IMR-90 (cell line): ENCODE measurements at places on chromosomes 16 and 17. TPM values are rescaled to one million over a fixed set of nuclear protein-coding genes. Genes with fewer than 3 reads are reported as not detected.

DNA sequence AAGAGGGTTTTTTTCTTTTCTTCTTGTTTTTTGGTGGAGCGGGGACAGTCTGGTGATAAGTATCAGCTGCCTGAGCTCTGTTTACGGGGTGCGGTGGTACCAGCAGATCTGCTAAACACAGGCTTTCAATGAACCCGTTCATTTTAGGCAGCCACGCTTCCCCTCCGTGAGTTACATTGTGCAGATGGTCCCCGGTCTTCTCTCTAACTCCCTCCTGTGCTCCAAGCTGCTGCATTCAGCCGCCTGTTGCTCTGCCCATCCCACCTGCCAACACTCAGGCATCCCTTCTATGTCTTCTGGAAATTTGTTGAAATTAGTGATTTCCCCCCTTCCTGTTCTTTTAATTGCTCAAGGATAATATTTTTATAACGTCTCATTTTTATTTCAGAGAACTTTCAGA lies 82.1 kb upstream of the ELAC2 start:
- DNase-seq, result no peak

C16orf46 gene
- total RNA-seq, result under 0.01 and 0.72 TPM in 2 replicates

- DNase-seq, result peak; percentile 68
Observed at GRCh38 chr17:19727501-19728078, 11.2 kb upstream of the SLC47A2 start.

GRCh38 chr16:86258713-86259112 lies 251.6 kb upstream of the FOXF1 start:
- DNase-seq, result peak; percentile 89

DNA sequence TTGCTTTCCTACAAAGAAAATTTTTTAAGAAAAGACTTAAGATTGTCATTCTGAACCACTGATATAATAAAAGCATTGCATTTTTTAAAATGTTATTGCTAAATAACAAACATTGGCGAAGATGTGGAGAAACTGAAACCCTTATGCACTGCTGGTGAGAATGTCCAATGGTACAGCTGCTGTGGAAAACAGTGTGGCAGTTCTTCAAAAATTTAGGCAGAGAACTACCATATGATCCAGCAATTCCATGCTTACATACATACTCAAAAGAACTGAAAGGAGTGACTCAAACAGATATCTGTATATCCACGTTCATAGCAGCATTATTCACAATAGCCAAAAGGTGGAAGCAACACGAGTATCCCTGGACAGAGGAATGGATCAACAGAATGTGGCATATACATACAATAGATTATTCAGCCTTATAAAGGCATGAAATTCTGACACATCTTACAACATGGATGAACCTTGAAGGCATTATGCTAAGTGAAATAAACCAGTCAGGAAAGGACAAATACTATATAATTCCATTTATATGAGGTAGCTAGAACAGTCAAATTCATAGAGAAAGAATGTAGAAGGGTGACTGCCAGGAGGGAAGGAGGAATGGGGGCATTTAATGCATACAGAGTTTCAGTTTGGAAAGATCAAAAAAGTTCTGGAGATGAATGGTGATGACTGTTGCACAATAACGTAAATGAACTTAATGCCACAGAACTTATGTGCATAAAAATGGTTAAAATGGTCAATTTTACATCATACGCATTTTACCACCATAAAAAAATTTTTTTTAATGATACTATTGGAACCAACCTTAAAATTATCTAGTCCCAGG lies 92.1 kb downstream of the CACNG1 start:
- peak; percentile 72 for DNase-seq

GRCh38 chr17:13420878-13421277 lies 180.9 kb downstream of the HS3ST3A1 start:
- DNase-seq, result peak; percentile 92

DNA sequence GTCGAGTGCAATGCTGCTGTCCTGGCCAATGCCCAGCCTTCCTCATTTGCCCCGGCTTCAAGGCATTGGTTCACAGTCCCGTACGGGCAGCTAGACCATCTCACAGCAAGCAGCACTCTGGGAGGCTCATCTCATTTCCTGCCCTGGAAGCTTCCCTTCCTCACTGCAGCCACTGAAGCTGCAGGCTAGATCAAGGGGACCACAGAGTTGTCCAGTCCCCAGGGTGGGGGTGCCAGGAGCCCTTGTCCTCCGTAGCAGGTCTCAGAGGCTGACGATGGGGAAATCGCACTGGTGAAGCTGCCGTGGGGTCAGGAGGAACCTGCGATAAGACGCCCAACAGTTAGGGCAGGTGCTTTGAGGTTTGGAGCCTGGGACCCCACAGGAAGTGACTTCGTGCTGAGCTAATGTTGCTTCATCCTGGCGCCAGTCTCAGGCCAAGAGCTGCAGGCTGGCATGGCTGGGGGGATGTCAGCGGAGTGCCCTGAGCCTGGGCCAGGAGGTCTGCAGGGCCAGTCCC lies at the start of gene SPNS3:
SPNS3 (plus strand) TSS at position 426 of the 517 bp plus-strand sequence; CDS start at position 454, 28 bp downstream.
- DNase-seq, result no peak

PFN1 gene
- 348 and 432 TPM in 2 replicates for total RNA-seq

ACSF2 gene
- total RNA-seq, result 15.0 and 18.5 TPM in 2 replicates

OSGIN1 gene
- 0.83 and 0.90 TPM in 2 replicates for total RNA-seq

GRCh38 chr16:67039260-67040020 lies 10.5 kb downstream of the CBFB start:
- peak; percentile 72 for DNase-seq

- DNase-seq, result no peak
Observed at GRCh38 chr17:47738178-47738577, 5.1 kb downstream of the TBX21 start.

GRCh38 chr16:84423416-84423837 lies 55.1 kb downstream of the ATP2C2 start:
- peak; percentile 52 for DNase-seq

- no peak for DNase-seq
Observed at GRCh38 chr16:18933501-18933900, 7.3 kb upstream of the SMG1 start.

DNA sequence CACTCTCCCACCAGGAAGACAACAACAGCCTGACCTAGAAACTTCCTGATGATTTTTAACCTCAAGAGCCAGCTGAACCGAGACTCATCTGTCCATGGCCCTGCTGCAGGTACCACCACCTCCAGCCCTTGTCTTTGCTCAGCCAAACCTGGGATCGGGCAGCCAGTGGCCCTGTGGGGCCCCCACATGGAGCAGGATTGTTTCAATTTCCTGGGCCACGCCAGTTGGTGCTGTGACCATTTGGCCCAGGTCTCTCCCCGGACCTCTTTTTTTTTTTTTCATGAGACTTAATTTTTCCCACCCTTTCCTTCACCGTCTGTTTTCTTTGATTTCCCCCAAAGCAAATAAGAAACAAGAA lies 8.3 kb upstream of the HOXB2 start:
- DNase-seq, result no peak

DNA sequence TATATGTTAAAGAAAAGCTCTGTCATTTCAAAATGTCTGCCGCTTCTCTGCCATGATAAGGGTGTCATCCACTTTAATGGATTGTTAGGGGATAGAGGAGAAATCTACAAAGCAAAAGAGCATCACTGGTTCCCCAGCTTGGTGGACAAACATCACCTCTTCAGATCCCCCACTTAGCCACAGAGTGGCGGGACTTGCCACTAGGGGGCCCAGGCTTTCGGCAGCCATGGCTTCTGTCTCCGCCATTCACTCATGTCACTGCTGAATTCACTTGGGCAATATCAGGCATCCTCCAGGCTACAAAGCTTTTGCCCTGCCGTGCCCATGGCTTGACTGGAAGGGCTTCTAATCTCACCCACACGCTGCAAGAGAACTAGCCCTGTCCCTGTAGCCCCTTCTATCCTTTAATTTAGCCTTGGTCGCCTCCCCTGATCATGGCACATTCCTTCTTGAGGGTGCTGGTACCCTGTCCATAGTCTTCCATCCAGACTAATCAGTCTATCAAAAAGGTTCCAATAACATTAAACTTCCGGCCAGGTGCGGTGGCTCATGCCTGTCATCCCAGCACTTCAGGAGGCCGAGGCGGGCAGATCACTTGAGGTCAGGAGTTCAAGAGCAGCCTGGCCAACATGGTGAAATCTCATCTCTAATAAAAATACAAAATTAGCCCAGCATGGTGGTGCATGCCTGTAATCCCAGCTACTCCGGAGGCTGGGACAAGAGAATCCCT lies 34.7 kb downstream of the SBK1 start:
- DNase-seq, result peak; percentile 34

DNA sequence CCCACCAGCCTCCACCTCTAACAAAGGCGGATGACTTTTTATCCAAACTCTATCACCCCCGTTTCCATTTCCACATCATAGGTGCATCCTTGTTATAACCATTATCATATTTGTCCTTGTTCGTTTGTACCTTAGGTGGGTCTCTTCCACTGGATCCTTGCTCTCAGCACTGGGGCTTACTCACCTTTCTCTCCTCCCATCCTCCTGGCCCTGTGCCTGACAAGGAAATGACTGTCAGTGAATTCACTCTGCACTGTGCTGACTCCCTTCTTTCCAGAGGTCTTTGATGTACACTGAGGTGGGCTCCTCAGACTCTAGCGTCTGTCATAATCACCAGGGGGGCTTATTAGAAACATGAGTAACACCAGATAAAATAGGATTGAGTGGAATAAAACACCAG lies 3.1 kb downstream of the GSG1L2 start:
- DNase-seq, result no peak

DNA sequence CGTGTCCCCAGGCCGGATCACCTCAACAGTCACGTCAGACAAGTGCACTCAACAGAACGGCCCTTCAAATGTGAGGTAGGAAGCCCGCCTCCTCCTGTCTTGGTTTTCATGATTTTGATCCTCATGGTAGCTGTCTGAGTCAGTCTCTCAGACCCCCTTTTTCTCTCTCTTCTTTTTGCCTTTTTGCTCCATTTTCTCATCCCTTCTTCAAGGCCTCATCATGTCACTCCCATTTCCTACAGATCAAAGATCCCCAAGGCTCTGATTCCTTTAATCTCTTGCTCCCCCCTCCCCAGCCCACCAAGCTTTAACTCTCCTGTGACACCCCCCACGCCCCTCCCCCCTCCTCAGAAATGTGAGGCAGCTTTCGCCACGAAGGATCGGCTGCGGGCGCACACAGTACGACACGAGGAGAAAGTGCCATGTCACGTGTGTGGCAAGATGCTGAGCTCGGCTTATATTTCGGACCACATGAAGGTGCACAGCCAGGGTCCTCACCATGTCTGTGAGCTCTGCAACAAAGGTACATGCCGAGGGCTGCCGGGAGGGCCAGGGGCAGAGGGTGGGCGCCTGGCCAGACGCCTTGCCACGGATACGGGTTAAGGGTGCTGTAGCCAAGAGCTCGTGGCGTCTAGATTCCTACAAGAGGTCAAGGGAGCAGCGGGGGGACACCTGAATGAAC lies 2.0 kb downstream of the MAZ start:
- no peak for DNase-seq
